ENCODE measurements at places on chromosomes 16 and 17.

DNA sequence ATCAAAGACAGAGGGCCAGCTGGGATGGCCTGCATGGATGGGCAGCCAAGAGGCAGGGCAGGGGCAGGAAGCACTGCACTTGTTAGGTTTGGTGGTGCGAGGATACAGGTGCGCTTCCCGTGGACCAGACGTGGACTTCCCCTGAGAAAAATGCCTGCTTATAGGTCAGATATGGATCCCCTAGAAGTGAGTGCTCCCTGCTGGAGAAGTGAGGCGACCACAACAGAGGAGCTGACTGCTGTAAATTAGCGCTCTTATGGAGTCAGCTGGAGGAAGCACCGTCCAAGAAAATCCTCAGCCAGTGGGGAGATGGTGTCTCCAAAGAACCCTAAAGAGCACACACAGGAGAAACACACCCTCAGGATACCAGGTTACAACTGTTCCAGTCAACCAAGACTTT is 27.7 kb upstream of the CCDC182 start:
- DNase-seq = no peak

DNA sequence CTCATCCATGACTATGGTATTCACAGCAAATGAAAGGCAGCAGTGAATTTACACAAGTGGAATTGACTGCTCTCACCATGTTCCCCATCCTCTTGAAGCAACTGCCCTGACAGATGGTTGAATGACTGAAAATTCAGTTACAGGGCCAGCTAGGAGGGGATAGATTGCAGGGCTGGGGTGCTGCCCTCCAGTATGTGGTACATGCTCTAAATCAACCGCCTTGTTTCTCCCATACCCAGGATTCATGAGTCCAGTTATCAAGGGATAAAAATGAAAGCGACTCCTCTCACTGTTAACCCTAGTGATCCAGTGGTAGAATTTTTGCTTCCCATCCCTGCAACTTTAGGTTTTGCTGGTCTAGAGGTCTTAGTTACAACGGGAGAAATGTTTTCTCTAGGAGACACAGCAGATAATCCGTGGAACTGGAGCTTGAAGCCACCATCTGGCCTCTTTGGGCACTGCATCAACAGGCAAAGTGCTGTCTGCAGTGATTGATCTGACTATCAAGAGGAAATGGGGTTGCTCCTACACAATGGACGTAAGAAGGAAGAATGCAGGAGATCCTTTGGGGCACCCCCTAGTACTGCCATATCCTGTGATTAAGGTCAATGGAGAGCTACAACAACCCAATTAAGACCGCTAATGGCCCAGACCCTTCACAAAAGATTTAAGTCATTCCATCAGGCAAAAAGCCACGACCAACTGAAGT is 32.0 kb downstream of the SCPEP1 start:
- peak; percentile 81 for DNase-seq

GRCh38 chr16:661184-661821 is 6.6 kb upstream of the RHOT2 start:
- no peak for DNase-seq

DNA sequence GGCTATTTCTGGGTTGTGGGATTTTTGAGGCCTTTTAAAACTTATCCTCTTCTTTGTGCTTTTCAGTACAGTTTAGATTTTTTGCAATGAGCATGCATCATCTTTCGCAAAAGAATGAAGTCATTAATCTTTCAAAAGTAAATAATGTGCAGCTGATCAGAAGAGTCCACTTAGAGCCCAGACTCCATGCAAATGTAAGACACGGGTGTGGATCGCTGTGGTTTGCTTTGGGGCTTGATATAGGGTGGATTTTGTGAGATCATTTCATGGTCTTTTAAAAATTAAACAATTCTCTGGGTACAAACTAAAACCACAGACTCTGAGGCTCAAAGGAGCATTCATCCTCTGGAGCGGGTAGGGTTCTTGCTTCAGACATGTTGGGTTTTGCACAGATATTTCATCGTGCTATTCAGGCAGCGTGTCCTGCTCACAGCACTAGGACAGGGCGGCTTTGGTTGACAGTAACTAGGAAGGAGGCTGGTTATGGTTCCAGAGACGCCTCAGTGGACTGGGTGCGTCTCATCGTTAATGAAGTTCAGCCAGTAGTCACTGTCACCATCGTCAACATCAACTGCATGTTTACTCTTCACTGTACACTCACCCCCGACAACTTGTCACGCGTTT is 129.4 kb upstream of the PLCG2 start:
- no peak for DNase-seq

DNA sequence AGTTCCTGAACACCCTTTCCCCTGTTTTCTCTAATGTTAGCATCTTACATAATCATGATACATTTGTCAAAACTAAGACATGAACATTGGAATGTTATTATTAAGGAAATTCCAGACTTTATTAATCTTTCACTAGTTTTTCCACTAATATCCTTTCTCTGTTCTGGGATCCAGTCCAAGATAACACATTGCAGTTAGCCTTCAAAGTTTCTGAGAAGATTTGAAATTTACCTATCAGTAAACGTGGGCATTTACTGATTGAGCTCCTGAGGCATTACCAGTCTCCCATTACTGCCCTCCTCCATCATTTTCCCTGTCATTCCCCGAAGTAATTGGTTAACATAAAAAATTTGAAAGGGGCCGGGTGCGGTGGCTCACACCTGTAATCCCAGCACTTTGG is 5.7 kb upstream of the CD300LG start:
- no peak for DNase-seq

DNA sequence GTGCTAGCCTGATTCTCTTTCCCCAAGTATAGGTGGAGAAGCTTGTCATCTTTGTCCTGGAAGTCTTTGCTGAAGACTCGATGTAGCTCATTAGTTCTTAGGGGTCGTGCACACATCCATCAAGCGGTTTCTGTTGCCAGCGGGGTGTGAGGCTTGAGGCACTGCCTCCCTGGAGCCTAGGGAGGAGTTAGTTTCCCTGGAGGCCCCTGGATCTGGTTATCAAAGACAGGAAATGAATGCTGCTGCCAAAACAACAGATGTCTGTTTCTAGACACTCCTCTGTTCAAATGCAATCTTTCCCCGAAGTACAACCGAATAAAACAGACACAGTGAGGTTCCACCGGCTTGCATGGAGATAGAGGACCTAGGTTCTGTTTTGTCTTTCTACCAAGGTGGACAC is 17.5 kb downstream of the HS3ST4 start:
- DNase-seq = no peak

DNA sequence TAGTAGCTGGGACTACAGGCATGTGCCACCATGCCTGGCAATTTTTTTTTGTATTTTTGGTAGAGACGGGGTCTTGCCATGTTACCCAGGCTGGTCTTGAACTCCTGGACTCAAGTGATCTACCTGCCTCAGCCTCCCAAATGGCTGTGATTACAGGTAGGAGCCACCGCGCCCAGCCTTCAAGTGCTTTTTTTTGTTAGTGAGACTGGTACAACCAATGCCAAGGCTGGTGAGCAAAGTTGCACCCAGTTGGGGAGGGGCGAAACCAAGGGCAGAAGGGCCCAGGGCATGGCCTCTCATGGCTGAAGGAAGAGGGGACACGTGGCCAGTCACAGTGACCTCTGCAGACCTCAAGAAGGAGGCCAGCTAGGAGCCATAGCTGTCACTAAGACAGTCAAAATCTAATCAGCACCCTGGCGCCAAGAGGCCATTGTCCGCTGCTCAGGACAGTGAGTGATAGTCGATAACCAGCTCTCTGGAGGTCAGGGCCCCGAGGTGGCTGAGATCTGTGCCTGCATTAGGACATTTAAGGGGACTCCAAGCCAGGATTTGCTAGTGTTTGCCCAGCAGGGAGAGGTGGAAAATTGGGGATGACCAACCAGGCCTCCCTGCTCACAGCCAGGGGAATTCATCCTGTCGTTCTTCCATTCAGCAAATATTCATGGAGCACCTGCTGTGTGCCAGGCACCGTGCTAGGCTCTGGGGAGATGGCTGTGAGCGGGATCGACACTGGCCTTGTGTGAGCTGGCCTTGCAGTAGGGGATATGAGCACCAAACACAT is 10.2 kb downstream of the IL4R start:
- DNase-seq = no peak

DNA sequence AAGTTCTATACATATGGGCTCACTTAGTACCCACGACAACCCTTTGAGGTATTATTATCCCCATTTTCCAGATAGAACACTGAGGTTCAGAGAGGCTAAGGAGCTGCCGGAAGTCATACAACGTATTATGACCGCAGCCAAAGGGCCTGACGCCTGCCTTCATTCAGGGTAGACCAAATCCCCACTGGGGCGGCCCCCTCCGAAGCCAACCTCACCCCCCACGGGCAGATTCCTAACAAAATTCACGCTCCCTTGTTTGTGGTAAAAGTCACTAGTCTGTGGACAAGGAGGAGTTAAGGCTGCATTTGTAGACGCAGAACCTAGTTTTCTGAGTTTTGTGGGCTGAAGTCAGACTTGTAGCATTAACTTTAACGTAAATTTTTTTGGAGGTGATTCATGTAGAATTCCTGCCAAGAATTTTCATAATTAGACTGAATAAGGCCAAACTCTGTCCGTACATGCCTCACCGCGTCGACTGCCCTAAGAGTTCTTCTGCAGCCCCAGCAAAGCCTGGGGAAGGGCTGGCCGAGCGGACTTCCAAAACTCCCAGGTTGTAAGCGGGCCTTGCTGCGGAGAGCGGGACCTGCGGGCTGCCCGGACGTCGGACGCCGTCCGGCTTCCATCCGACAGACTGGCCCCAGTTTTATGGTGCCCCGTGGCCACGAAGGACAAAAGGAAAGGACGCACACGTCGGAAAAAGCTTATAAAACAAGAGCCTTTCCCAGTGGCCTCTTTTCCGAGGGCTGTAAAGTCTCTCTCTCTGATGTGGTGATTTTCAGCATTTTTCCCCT is 75.7 kb downstream of the NXN start:
- no peak for DNase-seq

DNA sequence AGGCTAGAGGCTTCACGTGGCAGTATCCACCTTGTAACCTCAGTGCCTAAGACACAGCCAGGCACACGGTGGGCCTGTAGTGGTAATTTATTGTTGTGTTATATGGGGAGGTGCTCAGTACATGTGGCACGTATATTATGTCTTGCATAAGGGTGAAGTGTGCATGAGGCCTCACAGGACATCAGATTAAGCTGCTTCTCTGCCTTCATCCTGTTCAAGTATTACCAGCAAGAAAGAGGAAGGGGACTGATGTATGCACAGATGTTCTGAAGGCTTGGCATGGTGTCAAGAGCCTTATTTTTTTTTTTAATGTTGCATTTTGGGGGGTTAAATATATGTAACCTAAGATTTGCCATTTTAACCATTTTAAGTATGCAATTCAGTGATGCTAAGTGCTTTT is 71.6 kb downstream of the ABCC1 start:
- DNase-seq = no peak

DNA sequence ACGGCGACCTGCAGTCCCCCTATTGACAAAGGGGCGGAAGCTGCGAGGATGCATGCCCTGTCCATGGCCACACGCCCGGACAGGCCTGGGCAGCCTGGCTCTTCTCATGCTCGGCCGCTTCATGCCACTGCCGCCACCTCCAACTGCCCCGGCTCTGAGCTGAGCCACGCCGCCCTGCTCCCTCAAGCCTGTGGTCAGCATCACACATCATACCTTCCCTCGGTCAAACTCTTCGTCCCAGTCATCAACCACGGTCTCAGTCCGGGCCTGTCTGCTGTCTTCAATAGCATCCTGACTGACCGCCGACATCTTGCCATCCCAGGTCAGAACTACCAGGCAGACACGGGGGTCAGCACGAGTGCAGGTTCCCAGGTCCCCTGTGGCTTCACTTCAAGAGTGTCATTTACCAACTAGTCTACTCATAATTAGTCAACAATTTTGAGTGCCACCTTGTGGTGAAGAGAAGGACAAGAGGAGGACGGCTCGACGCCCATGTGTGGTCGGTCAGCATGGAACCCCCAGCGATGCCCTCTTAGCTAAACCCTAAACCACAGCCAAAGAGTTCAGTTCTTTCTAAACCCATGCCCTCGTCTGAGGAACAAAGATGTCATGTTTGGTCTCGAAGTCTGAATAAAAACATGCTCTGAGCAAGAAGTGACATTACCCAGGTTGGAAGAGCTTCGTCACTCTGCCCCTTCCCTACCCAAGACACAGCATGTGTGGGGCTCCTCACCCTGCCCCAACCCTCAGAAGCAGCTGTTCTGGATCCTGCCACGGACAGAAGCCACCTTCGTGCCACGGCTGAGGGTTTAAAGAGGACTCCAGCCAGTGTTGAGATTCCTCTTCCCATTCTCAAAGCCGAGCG is 16.9 kb upstream of the CYTH1 start:
- peak; percentile 76 for DNase-seq

GRCh38 chr17:68461122-68461539 is 3.8 kb upstream of the WIPI1 start:
- DNase-seq = no peak

DNA sequence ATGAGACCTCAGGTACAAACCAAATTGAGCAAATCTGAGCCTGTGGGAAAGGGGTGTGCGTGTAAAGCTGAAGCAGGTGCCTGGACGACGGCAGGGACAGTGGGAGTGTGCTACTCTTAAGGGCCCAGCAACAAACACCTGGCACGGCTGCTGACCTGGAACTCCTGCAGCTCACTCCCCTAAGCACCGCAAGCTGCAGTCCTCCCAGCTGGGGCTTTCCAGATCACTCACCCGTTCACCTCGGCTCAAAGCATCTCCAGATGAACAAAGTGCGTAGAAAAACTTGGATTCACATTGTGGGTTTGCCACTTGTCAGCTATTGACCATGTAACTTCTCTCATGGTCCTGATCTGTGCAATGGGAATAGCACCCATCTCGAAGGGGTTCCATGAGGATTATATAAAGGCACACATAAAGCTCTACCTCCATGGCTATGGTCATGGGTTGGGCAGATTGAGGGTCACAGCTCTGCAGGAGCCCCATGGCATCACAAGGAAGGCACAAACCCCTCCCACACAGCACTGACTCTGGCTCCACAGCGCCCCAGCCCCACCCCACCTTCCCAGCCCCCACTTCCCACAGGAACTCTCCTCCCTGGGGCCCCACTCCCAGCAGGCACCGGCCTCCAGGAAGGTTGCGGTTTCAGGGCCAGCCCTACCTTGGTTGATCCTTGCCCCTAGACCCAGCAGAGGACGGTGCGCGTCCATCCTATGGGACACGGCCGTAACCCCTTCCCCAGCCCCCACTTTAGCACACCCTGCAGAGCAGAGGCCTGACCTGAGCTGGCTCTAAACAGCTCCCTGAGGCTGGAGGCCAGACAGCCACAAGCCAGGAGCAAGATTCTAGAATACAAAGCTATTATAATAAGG is 21.9 kb downstream of the ST3GAL2 start:
- no peak for DNase-seq

DNA sequence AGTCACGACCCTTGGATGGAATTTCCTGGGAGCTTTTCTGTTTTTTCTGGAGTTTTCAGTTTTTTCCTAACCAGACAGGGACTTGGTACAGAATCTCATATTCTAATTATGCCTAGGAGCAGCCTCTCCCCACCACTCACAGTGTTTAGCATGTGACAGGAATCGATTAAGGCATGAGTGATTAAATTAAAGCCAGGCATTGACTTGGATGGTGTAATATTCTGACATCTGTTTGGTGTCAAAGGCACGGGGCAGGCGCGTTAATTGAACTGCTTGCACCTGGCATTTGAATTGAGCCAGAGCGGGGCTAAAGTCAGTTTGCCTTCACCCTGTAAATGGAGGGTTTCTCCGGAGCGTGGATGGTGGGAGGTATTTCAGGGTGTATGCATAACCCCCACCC is 11.9 kb downstream of the MAPT start:
- DNase-seq = no peak

GRCh38 chr17:7858522-7858810 is 663 bp downstream of the CYB5D1 start:
- DNase-seq = peak; percentile 57
